ENCODE measurements at places on chromosomes 11 and 22.

GRCh38 chr11:62204430-62204829 is 4.0 kb upstream of the SCGB2A1 start:
- no peak for DNase-seq

DNA sequence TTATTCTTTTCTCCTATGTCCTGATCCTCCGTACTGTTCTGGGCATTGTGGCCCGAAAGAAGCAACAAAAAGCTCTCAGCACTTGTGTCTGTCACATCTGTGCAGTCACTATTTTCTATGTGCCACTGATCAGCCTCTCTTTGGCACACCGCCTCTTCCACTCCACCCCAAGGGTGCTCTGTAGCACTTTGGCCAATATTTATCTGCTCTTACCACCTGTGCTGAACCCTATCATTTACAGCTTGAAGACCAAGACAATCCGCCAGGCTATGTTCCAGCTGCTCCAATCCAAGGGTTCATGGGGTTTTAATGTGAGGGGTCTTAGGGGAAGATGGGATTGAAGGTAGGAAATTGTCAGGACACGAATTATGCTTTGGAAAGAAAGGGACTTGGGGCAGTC is 843 bp downstream of the OR51T1 start:
- DNase-seq: no peak

GRCh38 chr22:17319546-17319945 is 49.7 kb upstream of the CECR2 start:
- no peak for DNase-seq

- DNase-seq: no peak
These were observed 296.0 kb downstream of the CTTN start for GRCh38 chr11:70694371-70694770.

DNA sequence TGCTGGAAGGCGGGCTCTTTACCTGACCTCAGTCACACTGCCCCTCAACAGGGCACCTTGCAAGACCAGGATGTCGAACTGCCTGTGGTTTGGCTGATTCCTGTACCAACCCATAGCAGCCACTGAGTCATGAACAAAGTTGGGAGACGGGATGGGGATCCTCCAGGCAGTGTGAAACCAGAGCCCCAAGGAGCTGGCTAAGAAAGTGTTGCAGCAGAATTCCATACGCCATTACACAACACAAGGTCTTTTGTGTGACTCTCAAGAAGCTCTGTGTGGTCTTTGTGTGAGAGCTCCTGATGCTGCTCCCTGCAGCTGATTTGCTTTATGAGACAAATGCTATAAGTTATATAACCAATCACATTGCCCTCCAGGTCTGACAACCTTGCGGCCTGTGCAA is 617.7 kb downstream of the OPCML start:
- DNase-seq: no peak

DNA sequence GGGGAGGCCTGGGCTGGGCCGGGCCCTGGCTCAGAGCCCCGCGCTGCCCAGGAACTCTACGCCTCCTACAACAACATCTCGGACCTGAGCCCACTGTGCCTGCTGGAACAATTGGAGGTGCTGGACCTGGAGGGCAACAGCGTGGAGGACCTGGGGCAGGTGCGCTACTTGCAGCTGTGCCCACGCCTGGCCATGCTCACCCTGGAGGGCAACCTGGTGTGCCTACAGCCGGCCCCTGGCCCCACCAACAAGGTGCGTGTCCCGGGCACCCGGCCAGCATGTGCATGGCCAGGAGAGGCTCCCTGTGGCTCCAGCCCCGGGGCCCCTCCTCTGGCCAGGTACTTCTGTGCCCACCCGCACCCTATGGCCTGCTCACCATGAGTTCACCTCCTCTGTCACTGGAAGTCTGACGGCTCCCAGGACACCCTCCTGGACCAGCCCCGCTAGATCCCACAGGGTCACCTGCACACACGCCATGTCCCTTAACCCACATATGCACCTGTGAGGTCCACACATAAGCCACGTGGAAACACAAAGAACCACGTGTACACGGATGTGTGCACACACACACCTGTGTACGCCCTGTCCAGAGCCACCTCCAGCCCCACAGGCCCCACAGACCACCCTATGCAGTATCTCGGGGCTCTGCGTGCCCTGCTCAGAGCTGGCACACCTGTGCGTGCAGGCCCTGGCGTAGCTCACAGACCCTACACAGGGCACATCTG is 10.4 kb downstream of the LMNTD2 start:
- DNase-seq: no peak

DNA sequence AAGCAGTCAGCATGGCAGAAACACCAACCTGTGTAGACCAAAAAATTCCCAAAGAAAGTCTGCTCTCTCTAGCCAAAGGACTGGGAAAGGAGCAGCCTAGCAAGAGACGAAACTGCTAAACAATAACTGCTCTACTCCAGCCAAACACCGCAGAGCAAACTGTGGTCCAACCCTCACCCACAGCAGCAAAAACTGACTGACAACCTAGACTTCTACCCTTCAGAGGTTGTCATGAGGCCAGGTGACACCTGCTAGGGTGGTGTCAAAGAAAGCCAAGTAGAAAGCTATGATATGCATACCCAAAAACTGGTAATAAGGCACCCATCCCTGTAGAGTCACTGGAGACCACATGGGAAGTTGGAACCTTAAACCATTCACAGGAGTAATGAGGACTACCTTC is 11.8 kb downstream of the GAB2 start:
- DNase-seq: no peak

DNA sequence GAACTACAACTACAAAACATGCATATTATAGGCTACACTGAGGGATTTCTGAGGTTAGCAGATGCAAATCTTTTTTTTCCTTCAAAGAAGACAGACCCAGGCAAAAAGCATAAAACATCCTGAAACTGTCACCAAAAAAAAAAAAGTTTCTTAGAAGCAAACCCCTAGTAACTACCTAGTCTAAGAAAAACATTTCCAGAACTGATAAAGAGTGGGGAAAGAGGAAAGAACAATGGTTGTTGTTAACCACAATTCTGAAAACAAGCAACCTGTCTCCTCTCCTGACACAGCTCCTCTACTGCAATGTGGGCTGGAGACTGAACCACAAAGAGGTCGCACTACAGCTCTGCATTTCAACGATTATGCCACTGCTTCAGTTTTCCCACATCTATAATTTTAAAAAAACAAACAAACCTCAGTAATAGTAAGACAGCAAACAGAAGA is 15.0 kb downstream of the DENND5A start:
- no peak for DNase-seq

All from HCEC 1CT (cell line).